Foreskin keratinocyte (primary cell): ENCODE measurements at places on chromosomes 6 and 20. TPM values are rescaled to one million over a fixed set of nuclear protein-coding genes. Genes with fewer than 3 reads are reported as not detected.
A peak's percentile ranks its signal among the peaks of the same experiment; 100 is the strongest.

Gene LEMD2
- total RNA-seq: 54.2 and 56.5 TPM in 2 replicates

- DNase-seq: no peak
These were observed 448.6 kb upstream of the CDH4 start for GRCh38 chr20:60803335-60804055.

GRCh38 chr6:16336056-16336818, 97.8 kb downstream of the GMPR start:
- DNase-seq: peak; percentile 61

DNA sequence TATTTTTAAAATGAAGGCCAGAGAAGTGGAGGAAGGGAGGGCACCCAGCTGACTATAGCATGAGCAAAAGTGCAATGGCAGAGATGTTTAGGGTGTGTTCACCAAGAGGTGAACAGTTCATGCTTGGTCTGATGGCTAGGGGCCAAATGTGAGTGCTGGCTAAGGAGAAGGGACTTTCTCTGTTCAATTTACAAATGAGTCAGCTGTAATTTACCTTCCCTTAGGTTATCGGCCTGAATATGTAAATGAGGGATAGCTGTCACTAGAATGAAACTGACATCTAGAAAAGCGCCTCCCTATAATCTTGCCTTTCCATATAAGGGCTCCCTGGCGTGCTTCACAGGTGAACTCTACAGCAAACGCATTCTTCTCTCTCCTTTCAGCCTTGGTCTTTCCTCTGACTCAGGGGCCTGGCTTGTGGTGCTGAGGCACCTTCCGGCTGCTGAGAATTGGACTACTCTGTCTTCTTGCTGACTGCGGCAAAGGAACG, 114.7 kb upstream of the BACH2 start:
- DNase-seq: peak; percentile 100

DNA sequence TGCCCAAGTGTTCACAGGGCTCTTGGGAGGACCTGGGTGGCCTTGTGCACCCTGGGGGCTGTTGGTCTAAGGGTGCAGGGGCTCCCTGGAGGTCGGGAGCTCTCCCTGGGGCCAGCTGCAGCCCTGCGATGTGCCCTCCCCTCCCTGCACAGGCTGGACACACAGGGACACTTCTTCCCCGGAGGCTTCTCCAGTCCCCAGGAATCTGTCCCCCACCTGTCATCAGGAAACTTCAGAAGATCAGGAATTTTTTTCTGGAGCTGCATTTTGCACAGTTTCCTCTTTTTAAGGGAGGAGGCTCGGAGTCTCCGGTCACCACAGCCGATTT, 66.9 kb upstream of the BHLHE23 start:
- DNase-seq: no peak

- no peak for DNase-seq
These were observed 15.3 kb upstream of the BPIFB1 start for GRCh38 chr20:33267701-33268100.

GRCh38 chr20:50449738-50450492, 60.3 kb upstream of the PTPN1 start:
- DNase-seq: no peak

DNA sequence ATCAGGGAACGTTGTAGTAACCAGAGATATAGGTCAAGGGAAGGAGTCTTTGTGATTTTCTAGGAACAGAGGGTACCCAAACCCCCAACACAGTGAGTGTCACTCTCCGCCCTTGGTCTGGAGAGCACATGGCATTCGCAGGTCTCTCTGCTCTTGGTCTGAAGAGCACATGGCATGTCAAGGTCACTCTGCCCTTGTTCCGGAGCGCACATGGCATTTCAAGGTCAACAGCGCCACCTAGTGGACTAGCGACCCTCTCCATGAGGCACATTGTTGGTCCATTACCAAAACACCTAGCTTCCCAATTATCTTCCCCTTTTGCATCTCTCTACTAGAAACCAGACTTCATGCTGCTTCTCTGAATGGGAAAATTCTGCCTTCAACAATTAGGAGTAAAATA, 260.0 kb downstream of the C6orf118 start:
- DNase-seq: no peak

- DNase-seq: peak; percentile 50
These were observed 73.2 kb upstream of the JAG1 start for GRCh38 chr20:10747019-10747418.

GRCh38 chr20:34066476-34067090, 45.5 kb downstream of the EIF2S2 start:
- DNase-seq: peak; percentile 79

DNA sequence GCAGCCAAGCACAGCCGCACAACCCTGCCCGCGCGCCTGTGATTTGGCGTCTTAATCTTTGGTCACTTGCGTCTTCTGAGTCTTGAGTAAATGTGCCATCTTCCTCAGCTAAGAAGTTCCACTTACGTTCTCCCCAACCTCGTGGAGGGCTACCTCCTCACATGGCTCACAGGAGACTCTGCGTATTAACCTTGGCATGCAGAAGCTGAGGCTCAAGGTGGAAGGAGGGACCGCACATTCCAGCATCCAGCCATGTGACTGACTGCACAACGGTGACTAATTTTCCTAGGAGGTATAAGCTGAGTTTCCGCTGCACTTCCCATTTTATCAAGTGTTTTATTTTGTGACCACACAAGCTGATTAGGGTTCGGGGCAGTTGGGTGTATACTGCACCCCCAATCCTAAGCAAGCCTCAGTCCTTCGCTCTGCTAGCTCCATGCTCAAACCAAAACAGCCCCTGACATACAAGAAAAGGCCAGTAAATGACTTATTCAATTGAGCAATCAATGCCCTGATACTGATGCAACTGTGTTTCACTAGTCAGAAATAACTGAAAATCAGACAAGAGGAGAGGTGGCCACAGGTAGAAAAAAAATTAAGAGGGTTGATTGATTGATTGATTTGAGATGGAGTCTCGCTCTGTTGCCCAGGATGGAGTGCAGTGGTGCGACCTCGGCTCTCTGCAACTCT, 7.0 kb downstream of the BEND3 start:
- no peak for DNase-seq

- no peak for DNase-seq
These were observed 115.9 kb upstream of the FRMD1 start for GRCh38 chr6:168194732-168195567.

- peak; percentile 34 for DNase-seq
These were observed 56.5 kb upstream of the CCN2 start for GRCh38 chr6:132007474-132008190.

Gene TRERF1
- 10.4 and 10.9 TPM in 2 replicates for total RNA-seq

Gene NKAIN2
- not detected in 2 replicates for total RNA-seq

Gene SYCP2
- total RNA-seq: 0.28 and 0.34 TPM in 2 replicates

Gene MYH7B
- 0.10 and 0.11 TPM in 2 replicates for total RNA-seq

DNA sequence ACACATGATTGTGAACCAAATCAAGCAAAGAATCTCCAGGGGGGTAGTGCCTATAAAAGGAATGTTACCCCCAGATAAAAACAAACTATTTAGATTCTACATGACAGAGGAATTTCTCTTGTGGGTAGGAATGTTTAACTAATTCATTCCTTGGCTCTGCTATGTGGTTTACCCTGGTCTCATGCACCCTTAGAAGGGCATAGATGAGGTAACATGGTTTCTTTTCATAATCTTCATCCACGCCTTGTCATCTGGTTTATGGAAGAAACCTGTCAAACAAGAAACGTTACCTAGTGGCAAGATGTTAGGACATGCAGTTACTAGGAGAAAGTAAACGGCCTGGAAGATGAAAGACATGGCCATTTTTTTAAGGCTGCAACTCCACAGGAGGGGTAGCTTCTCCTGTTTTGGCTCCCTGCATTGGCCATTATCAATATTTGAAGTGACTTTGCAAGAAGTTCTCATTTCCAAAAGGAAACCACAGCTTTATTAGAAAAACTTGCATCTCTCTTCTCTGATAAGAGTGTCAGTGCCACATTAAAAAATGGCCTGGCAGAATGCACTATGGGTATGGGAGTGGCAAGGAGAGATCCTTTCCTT, 45.5 kb downstream of the STX11 start:
- DNase-seq: peak; percentile 81

DNA sequence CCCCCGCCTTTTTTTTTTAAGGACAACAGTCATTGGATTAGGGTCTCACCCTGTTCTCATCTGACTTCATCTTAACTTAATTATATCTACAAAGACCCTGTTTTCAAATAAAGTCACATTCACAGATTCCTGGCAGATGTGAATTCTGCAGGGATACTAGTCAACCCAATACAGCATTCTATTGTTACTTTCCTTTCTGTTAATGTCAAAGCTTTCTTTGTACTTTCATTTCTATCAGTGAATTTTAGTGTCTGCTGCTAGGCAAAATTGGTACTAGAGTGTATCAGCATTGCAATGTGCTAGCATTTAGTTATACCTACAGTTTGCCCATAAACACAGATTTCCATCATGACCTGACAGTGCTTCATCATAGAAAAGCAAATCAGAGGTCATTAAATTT, 281.9 kb downstream of the CDKAL1 start:
- no peak for DNase-seq

Gene PLCB4
- 2.4 and 3.1 TPM in 2 replicates for total RNA-seq

Gene CARMIL1
- 24.8 and 25.2 TPM in 2 replicates for total RNA-seq

Gene TCF15
- not detected in 2 replicates for total RNA-seq

Gene BEND6
- total RNA-seq: 1.8 TPM in 2 replicates

GRCh38 chr6:113907102-113907815, 50.1 kb downstream of the MARCKS start:
- DNase-seq: no peak

DNA sequence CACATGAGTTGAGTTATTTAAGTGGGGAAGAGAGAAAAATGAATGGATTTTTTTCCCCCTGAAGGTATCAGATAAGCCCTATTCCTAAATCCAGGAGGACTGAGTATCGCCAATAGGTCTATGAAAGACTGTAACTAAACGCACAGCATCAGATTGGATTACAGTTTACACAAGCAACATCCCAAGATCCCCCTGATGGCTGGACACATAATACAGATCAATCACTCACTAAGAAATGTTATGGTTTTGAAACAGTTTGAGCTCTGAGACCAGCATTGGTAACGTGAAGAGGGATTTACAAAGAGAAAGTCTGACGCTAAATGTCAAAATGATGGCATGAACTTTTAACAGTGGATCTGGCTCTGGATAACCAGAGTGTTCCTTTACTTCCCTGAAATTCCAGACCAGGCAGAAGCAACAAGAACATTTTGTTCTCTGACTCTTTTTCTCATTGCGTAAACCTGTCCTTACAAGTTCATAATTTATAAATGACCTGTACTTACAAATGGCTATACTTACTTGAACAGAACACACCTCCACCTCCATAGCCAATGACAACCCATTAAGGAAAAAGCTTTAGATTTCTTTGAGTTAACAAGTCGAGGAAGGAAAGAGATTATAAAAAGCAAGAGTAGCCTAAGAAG, 131.8 kb upstream of the BEND3 start:
- DNase-seq: peak; percentile 80

- no peak for DNase-seq
These were observed 4.2 kb upstream of the EPHA7 start for GRCh38 chr6:93423542-93423941.

DNA sequence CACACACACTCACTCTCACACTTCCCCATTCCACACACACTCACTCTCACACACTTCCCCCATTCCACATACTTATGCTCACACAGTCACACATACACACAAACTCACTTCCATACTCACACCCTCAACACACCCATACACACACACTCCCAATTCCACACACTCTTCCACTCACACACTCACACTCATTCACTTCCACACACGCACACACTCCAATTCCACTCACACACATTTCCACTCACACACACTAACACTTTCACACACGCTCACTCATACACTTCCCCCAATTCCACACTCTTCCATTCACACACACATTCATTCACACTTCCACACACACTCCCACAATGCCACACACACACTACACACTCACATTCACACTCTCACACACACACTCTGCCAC, 8.0 kb upstream of the OSBPL2 start:
- no peak for DNase-seq

- no peak for DNase-seq
These were observed 577 bp upstream of the SLC24A3 start for GRCh38 chr20:19211661-19212468.

Gene CLVS2
- total RNA-seq: not detected in 2 replicates

Gene DPPA5
- not detected in 2 replicates for total RNA-seq

Gene PROCR
- 73.5 and 87.8 TPM in 2 replicates for total RNA-seq

Gene BACH2
- 0.99 and 1.4 TPM in 2 replicates for total RNA-seq

GRCh38 chr6:127219869-127220268, 46.8 kb upstream of the RNF146 start:
- DNase-seq: no peak

- DNase-seq: no peak
These were observed 179.0 kb upstream of the MMS22L start for GRCh38 chr6:97462031-97462430.

Gene TRIM31
- 0.04 TPM in 1 of 2 replicates, not detected in the other for total RNA-seq

Gene SEL1L2
- not detected in 2 replicates for total RNA-seq

DNA sequence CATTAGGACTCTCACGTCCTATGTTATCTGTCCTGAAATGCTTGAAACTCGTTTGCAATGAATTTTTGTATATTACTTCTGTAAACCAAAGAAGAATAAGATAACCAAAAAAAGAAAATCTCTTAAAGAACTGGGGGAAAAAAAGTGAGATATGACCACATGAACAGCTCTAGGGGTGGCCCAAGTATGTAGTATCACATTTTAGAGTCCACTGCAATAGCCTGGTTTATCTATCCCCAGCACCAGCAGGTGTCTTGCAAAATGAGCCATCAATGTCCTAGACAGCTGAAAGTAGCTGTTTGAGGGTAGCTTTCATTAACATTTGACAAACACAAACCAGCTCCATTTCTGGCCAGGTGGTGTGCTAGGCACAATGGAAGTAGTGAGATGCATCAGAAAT, 102.8 kb downstream of the PXDC1 start:
- no peak for DNase-seq

Gene TFAP2D
- total RNA-seq: not detected in 2 replicates

Gene PDE7B
- total RNA-seq: not detected in 2 replicates

DNA sequence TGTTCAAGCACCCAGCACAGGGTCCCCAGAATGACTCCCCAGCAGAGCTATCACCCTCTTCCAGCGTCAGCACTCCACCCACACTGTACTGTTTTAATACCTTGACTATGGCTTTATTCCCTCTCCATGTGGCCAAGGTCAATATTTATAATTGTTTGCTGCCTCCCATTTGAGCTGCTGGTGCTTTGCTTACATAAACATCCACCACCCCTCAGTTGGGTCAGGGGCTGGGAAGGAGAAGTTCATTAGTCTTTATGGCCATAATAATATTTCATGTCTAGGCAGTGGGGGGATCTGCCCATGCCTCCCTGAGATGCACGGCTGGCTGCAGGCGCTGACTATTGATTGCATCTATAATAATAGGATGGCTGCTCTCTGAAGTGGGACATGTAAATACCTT, 41.8 kb upstream of the SAYSD1 start:
- no peak for DNase-seq
